T-helper 17 cell (primary cell): ENCODE measurements at places on chromosomes 12 and 14.
A peak's percentile ranks its signal among the peaks of the same experiment; 100 is the strongest.

DNA sequence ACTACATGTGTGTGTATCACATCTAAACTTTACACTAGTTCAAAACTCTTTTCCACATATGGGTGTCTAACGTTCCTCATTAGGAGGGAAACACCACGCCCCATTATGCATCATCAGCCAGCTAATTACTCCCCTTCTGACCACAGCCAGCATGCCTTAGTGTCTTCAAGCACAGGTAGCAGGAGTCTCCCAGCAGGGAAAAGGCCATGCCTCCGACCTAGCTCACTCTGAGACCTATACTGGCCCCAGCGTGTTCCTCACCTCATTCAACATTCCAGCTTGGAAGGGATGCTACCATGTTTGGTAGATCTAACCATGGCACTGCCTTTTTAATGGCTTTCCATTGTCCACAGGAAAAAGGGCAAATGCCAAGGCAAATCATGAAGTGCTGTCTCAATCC, 66.1 kb upstream of the PRB2 start:
- H3K4me3 ChIP-seq, result no peak overlapping the region
- H3K36me3 ChIP-seq, result peaks cover 4% of the 10 kb centered on the region
- no peaks in the 10 kb centered on the region for H3K27me3 ChIP-seq
- H3K27ac ChIP-seq, result no peak overlapping the region
- DNase-seq, result no peak
- H3K4me1 ChIP-seq, result peaks cover 3% of the 10 kb centered on the region

GRCh38 chr14:59254146-59254910, 65.9 kb downstream of the DAAM1 start:
- no peak overlapping the region for H3K4me3 ChIP-seq
- H3K36me3 ChIP-seq, result no peaks in the 10 kb centered on the region
- H3K27me3 ChIP-seq, result no peaks in the 10 kb centered on the region
- no peak overlapping the region for H3K27ac ChIP-seq
- peaks cover 13% of the 10 kb centered on the region for H3K4me1 ChIP-seq

- DNase-seq, result no peak
- H3K27ac ChIP-seq, result no peak overlapping the region
- H3K4me3 ChIP-seq, result no peak overlapping the region
- peaks cover 40% of the 10 kb centered on the region for H3K27me3 ChIP-seq
- no peaks in the 10 kb centered on the region for H3K4me1 ChIP-seq
These were observed 12.2 kb downstream of the MYRFL start for GRCh38 chr12:69837191-69837590.

DNA sequence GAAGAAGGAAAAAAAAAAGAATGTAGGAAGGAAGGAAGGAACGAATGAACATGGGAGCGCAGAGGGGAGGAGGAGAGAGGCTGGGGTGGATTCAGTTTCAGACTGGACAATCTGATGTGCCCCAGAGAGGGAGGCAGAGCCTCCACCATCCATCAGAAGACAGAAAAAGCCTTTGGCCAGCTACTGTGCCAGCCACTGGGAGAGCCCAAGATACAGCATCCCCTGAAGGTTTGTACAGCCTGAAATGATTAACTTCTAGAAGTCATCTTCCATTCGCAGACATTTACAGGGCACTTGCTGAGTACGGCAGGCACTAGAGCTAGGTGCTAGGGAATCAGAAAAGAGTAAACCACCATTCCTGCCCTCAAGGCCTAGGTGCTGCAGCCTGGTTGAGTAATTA, 9.0 kb downstream of the PLEKHG6 start:
- H3K36me3 ChIP-seq, result no peaks in the 10 kb centered on the region
- H3K4me1 ChIP-seq, result peaks cover 27% of the 10 kb centered on the region
- peaks cover 7% of the 10 kb centered on the region for H3K27me3 ChIP-seq
- no peak for DNase-seq
- peak overlapping the region; percentile 54 for H3K27ac ChIP-seq
- no peak overlapping the region for H3K4me3 ChIP-seq

DNA sequence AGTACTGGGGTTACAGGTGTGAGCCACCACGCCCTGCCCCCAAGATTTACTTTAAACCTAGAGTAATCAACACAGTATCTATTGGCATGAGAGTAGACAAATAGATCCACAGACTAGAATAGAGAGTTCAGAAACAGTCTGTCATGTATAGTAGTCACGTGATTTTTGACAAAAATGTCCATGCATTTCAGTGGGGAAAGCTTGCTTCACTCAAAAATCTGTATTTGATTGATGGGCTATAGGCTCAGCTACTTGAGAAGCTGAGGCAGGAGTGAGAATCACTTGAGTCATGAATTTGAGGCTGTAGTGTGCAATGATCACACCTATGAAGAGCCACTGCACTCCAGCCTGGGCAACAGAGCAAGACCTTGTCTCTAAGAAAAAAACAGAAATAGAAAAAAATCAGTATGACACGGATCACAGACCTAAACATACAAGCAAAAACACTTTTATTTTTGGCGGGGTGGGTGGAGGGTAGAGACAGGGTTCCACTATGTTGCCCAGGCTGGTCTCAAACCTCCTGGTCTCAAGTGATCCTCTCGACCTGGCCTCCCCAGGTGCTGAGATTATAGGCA, 7.6 kb upstream of the ORAI1 start:
- no peaks in the 10 kb centered on the region for H3K36me3 ChIP-seq
- no peaks in the 10 kb centered on the region for H3K27me3 ChIP-seq
- H3K4me1 ChIP-seq, result peaks cover 13% of the 10 kb centered on the region
- H3K27ac ChIP-seq, result no peak overlapping the region
- no peak for DNase-seq

GRCh38 chr12:49296034-49296835, 1.3 kb downstream of the PRPH start:
- DNase-seq, result peak; percentile 50
- H3K27me3 ChIP-seq, result peaks cover 40% of the 10 kb centered on the region
- no peak overlapping the region for H3K27ac ChIP-seq
- peaks cover 3% of the 10 kb centered on the region for H3K36me3 ChIP-seq
- H3K4me3 ChIP-seq, result peak overlapping the region; percentile 84

DNA sequence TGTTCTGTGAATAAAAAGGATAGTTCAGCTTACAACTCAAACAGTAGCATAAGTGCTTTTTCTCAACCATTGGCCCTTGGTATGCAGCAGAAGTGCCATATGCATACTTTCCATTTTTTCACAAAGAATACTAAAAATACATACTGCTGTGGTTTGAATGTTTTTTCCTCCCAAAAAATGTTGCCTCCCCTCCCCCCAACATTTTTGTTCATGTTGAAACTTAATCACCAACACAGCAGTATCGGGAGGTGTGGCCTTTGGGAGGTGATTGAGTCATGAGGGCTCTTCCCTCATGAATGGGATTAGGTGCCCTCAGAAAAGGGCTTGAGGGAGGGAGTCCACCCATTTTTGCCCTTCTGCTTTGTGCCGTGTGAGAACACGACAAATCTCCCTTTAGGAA, 198.6 kb downstream of the ESR2 start:
- no peak overlapping the region for H3K27ac ChIP-seq
- DNase-seq, result no peak
- H3K36me3 ChIP-seq, result peaks cover 7% of the 10 kb centered on the region

GRCh38 chr12:113244047-113244460, 22.8 kb downstream of the TPCN1 start:
- peaks cover 20% of the 10 kb centered on the region for H3K4me1 ChIP-seq
- H3K4me3 ChIP-seq, result no peak overlapping the region
- no peaks in the 10 kb centered on the region for H3K36me3 ChIP-seq
- no peaks in the 10 kb centered on the region for H3K27me3 ChIP-seq
- H3K27ac ChIP-seq, result peak overlapping the region; percentile 41

GRCh38 chr14:101047326-101047725, 143.8 kb upstream of the RTL1 start:
- H3K4me3 ChIP-seq, result no peak overlapping the region
- no peak for DNase-seq
- no peaks in the 10 kb centered on the region for H3K36me3 ChIP-seq
- H3K27me3 ChIP-seq, result peaks cover 29% of the 10 kb centered on the region

DNA sequence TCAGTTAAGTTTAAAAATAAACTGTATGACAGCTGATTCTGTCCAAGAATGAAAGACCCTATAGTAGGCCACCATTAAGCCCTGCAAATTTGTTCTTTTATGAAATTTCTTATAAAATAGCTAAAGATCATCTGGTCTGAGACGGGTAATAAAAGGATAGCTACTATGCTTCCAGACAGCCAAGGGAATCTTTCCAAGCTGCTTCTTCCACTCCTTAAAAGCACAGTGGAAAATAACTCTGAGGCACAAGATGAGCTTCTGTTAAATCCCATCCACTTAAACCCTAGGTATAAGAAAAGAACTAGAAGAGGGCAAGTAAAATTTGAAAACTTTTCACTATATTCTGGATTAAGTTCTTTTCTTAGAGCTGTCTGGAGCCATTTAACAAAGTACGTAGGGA, 194.3 kb downstream of the CAPZA3 start:
- no peak for DNase-seq
- H3K4me1 ChIP-seq, result no peaks in the 10 kb centered on the region
- no peak overlapping the region for H3K27ac ChIP-seq
- H3K36me3 ChIP-seq, result no peaks in the 10 kb centered on the region
- H3K27me3 ChIP-seq, result no peaks in the 10 kb centered on the region

DNA sequence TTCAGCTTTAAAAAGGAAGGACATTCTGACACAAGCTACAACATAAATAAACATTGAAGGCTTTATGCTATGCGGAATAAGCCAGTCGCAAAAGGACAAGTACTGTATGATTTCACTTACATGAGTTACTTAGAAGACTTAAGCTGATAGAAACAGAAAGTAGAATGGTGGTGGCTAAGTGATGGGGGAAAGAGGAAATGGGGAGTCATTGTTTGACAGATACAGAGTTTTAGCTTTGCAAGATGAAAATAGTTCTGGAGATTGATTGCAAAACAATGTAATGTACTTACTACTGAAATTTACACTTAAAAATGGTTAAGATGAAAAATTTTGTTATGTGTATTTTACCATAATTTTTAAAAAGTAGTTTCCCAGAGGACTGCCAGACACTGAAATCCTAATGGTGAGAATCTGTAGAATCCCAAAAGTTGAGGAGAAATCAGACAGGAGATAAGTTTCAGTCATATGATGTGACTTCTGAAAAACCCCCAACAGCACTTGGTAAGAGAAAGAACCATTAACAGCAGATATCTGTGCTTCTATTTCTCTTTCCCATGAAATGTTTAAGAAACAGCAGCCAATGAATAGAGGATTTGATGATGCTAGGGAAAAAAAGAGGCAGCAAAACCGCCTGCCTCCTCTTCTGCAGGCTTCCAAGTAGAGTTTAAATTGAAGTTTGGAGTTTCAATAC, 16.6 kb upstream of the CLEC2A start:
- H3K27ac ChIP-seq, result no peak overlapping the region
- DNase-seq, result no peak
- no peaks in the 10 kb centered on the region for H3K36me3 ChIP-seq

DNA sequence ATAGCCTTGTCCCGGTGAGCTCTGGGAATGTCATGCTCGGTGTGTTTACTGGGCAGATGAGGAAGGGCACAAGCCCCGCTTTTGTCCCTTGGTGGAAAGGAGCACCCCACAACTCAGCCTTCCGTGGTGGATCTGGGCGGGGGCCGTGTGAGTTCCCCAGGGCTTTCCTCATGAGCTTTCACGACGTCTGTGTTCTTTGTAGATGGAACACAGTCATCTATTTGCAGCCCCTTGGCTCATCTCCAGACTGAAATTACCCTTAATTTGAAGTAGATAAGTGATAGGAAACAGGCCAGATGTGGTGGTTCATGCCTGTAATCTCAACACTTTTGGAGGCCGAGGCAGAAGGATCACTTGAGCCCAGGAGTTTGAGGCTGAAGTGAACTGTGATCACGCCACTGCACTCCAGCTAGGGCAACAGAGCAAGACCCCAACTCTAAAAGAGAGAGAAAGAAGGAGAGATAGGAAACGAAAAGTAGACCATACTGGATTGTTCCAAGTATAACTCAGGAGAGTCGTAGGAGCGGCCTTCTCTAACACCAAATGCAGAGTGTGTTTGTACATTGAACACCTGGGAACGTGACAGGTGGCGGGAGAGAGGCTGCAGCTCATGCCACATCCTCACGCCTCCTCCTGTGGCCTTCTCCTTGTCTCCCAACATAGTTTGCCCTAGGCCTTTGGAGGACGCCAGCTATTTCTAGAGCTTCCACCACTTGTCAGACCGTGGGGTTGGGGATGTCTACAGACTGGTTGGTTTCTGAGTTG, 8.8 kb downstream of the P2RX4 start:
- peak overlapping the region; percentile 65 for H3K27ac ChIP-seq
- no peak overlapping the region for H3K4me3 ChIP-seq
- H3K4me1 ChIP-seq, result peaks cover 35% of the 10 kb centered on the region
- H3K27me3 ChIP-seq, result no peaks in the 10 kb centered on the region
- no peak for DNase-seq

- H3K4me1 ChIP-seq, result peaks cover 15% of the 10 kb centered on the region
- H3K27ac ChIP-seq, result peak within 1 kb of the TSS; percentile 63
- peaks cover 5% of the 10 kb centered on the region for H3K36me3 ChIP-seq
- H3K27me3 ChIP-seq, result peaks cover 90% of the 10 kb centered on the region
- peak within 1 kb of the TSS; percentile 79 for H3K4me3 ChIP-seq
These were observed at the start of gene HOXC5 for GRCh38 chr12:54032627-54033100. TSS of gene HOXC5 (plus strand) at chr12:54033050. CDS start at chr12:54033123, 73 bp downstream.

DNA sequence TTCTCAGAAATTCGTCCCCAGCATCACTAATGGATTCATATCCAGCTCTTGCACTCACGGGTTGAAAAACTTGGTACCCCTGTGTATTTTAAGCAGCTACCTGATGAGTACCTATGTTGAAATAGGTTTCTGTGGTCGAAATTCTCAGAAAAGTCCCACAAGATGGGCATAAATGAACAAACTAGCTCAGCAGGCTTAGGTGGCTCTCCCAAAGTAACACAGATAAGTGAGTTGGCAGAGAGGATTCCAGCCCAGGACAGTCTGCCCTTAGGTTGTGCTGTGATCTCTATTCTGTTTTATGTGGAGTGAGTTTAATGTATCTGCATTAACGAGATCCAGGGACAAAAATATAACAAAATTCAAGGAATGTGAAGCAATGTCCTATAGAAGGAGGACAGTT, 92.3 kb downstream of the RGS6 start:
- no peaks in the 10 kb centered on the region for H3K4me1 ChIP-seq
- no peak for DNase-seq
- no peak overlapping the region for H3K27ac ChIP-seq
- no peak overlapping the region for H3K4me3 ChIP-seq
- peaks cover 78% of the 10 kb centered on the region for H3K27me3 ChIP-seq

DNA sequence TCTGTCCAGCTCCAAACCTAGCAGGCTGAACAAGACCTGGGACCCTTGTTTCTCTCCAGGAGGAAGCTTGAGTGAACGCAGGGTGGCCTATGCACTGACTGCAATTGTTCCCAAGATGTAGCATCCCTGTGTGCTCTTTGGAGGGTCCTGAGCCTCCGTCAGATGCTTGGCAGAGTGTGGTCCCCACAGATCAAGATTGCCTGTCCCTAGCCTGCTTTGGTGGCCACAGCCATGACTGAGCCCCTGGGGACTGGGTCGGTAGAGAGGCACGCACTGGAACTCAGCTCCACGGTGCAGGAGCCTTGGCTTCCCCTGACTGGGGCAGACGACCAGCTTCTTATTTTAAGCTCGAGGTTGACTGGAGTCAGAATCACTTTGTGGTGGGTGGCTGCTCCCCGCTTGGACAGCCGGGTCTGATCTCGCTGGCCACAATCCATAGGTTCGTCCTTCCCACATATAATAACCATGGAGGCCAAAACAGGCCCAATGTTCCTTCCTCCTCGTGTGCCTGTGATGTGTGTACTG, 97.8 kb downstream of the LGMN start:
- DNase-seq, result no peak
- H3K36me3 ChIP-seq, result peaks cover 8% of the 10 kb centered on the region
- H3K4me1 ChIP-seq, result peaks cover 57% of the 10 kb centered on the region

- peaks cover 7% of the 10 kb centered on the region for H3K4me1 ChIP-seq
- H3K4me3 ChIP-seq, result no peak overlapping the region
- H3K27me3 ChIP-seq, result no peaks in the 10 kb centered on the region
- no peak for DNase-seq
- no peak overlapping the region for H3K27ac ChIP-seq
- H3K36me3 ChIP-seq, result no peaks in the 10 kb centered on the region
These were observed 216.2 kb upstream of the KRR1 start for GRCh38 chr12:75727577-75727976.
